GM23338 (cell line): ENCODE measurements at places on chromosomes 5 and 9. TPM values are rescaled to one million over a fixed set of nuclear protein-coding genes. Genes with fewer than 3 reads are reported as not detected.

GRCh38 chr9:84315278-84315877, 25.2 kb downstream of the SLC28A3 start:
- peak; percentile 73 for DNase-seq

- no peak for DNase-seq
These were observed 52.4 kb downstream of the NREP start for GRCh38 chr5:111704452-111705085.

- no peak for DNase-seq
These were observed 29.3 kb downstream of the CATSPER3 start for GRCh38 chr5:134997015-134997414.

DNA sequence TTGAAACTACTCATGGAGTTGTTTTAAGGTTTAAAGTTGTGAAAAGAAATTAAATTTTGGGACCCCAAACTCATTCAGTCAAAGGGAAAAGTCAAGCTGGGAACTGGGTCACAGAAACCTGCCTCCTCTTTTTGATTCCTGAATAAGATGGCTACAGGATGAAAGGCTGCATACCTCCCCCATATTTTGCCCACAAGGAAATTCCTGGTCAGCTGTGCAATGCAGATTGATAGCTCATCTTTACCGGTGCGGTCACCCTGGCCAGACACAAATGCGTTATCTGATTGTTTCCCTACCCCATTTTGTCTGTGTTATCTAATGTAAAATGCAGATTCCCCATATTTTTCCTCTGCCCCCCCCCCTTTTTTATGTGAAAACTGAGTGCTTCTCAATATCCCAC, 1.3 kb downstream of the HAVCR2 start:
- no peak for DNase-seq

DNA sequence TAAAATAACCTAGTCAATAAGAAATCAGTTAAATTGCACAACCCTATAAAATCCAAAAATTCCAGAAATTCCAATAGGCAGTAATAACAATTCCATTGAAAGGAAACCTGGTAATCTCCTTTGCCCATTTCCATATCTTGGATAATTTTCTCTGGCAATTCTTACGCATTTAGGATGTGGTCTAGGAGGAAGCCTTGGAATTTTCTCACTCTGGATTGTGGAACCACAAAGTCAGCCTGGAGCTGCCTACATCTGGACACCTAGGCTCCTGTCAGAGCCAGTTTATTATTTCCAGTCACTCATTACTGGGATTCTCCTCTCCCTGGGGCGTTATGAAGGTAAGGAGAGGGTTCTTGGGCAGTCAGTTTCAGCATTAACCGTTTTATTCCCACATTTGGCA, 40.3 kb upstream of the GNE start:
- no peak for DNase-seq

DNA sequence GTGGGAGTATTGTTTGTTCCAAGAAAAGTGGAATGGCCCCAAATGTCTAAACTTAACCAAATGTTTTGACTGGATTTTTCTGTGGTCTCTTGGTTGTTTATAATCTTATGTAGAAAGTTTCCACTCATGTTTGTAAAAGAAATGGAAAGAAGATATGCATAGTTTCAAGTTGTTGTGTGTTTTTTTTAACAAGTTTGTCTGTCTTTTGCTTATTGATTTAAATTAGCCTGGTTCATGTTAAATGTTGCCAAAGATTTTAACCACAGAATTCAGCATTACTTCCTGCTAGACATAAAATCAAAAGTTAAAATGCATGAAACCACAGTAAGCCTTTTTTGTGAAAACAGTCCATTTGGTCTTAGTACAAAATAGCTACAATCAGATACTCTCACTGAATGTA, 14.0 kb downstream of the PPWD1 start:
- no peak for DNase-seq

DNA sequence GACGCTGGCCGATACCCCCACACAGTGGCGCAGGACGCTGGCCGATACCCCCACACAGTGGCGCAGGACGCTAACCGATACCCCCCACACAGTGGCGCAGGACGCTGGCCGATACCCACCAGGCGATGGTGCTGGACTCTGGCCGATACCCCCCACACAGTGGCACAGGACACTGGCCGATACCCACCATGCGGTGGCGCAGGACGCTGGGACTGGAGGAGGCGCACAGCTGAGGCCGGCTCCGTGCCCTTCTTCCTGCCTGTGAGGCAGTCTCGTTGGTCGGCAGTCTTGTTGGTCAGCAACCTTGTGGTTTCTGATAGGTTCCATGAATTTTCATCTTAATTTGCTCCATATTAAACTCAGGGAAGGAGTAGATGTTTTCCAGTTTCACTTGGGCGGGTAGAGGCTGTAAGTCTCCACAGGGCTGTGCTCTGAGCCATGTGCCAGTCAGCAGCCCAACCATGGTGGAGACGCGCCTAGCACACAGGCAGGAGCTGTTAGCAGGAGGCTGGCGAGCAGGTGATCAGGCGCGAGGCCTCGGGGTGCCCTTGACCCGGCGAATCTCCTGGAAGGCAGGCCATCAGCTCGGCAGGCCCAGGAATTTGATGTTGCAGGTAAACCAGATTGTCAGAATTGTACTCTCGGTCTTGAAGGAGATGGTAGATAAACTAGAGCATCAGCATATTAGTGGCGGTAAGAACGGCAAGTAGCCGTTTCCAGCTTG, 75.6 kb downstream of the EHMT1 start:
- no peak for DNase-seq

DNA sequence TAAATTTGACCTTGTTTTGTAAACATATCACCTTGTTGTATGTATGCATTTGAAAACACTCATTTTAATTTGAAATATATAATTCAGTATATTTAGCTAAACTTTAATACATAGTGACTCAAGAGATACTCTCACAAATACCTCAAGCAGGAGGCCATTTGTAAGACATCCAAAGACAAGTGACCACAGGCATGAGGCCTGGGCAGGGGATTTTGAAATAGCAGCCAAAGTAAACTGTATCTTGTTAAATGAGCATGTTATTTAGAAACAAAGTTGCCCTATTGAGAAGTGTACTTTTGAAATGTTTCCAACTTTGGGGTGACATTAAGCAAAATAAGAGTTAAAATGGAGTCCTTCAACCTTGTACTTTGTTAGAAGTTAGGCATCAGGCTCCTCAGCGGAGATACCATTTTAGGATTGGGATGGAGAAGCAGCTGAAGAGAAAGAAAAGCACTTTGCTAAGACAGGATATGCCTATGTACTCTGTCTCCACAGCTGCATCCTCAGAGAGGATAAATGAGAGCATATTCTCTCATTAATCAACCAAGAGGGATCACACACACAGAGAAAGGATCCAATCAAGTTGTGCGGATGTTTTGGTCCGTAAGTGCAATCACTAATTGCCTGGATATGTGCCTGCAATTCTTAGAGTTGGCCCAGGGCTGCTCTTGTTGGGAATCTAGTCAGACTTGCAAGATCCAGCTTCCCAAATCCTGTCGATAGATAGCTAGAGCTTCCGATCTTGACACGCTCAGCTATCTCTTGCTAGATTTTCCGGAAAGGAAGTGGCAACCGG, 157.5 kb upstream of the HAPLN1 start:
- DNase-seq: no peak

DNA sequence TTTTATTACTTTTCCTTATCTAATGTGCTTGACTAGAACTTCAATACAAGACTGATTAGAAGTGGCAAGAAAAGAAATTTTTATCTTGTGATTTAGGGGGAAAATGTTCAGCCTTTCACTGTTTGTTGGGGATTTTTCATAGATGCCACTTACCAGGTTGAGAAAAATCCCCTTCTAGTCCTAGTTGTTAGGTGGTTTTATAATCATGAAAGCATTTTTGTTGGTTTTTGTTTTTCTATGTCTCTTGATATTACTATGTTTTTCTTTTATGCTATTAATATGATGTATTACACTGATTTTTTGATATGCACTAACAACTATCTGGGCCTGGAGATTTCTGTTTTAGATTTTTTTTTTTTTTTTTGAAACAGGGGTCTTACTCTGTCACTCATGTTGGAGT, 134.0 kb downstream of the PARP8 start:
- no peak for DNase-seq

DNA sequence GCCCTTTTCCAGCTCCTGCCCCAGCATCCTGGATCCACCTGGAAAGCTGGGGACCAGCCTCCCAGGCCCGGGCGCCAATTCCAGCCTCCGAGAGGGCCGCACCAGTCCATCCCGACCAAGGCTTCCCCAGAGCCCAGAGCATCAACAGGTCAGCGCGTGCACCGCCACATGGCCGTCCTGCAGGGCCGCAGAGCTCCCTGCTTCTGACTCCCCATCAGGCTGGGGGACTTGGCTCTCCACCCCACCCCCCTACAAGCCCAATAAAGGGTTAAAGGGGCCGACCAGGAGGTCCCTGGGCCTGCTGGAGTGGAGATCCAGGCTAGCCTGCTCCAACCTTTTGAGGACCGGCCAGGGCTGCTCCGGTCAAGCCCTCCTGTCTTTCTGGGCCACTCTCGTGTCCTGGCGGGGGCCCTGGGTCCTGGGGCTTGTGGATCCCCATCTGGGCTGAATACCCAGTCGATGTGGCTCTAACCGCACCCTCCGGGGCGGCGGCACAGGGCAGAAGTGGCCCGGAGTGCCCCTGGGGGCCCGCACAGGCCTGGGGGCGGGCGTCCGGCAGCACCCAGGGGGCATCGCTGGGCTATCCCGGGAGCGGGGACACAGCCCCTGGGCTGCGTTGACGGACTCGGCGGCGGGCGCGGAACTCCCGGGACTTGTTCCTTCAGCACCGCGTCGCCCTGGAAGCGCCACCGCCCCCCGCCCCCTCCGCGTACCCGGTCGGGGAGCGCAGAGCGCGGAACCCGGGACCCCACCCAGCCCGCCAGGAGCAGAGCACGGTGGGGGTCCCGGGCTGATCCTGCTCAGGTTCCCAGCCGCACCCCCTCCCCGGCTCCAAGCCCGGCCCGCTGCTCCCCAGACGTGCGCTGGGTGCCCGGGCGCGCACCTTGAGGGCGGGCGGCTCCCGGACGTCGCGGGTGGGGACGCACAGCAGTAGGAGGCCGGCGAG, 590 bp downstream of the ENTPD2 start:
- peak; percentile 55 for DNase-seq

DNA sequence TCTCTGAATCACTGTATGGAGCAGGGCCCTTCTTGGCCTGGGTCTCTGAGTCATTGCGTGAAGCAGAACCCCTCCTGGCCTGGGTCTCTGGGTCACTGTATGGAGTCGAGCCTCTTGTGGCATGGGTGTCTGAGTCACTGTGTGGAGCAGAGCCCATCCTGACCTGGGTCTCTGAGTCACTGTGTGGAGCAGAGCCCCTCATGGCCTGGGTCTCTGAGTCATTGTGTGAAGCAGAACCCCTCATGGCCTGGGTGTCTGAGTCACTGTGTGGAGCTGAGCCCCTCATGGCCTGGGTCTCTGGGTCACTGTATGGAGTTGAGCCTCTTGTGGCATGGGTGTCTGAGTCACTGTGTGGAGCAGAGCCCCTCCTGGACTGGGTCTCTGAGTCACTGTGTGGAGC, 94.0 kb upstream of the RAPGEF1 start:
- DNase-seq: no peak

GRCh38 chr5:56983593-56984361, 31.9 kb upstream of the MIER3 start:
- DNase-seq: no peak

DNA sequence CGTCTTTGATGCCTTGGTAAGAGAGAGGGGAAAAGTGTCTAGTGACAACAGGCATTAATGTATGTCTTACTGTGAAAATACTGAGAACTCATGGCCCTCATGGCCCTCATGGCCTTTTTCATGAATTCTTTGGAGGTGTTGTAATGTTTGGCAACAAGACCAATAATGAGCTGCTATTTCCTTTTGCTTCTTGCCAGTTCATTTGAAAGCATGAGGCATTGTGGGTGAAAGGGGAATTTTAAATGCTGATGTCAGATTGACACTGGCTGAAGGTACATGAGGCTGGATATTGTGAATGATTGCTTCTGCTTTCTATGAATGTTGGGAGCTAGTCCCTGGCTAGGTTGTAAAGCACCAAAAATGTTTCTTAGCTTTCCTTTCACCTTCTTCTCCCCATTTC, 79.2 kb downstream of the DOCK2 start:
- DNase-seq: no peak

- peak; percentile 72 for DNase-seq
These were observed 281.2 kb downstream of the NR2F1-AS1 start for GRCh38 chr5:93299681-93300308.

- DNase-seq: no peak
These were observed 99.0 kb downstream of the MUSK start for GRCh38 chr9:110767559-110768063.

- no peak for DNase-seq
These were observed 147.2 kb upstream of the EFNA5 start for GRCh38 chr5:107817951-107818350.

The RAD17 gene
- 29.0 and 30.8 TPM in 2 replicates for total RNA-seq

The PCDHB14 gene
- total RNA-seq: 3.2 and 4.1 TPM in 2 replicates

The PCDHA12 gene
- total RNA-seq: 12.7 and 17.7 TPM in 2 replicates
